Stimulated activated CD8-positive, alpha-beta memory T cell treated with anti-CD3 and anti-CD28 coated beads, Interleukin-7, amount 100 ng/mL, for 48 hours (primary cell): ENCODE measurements at places on chromosomes 5 and 9.

GRCh38 chr5:15431923-15432322 lies 68.1 kb upstream of the FBXL7 start:
- no peak for DNase-seq

DNA sequence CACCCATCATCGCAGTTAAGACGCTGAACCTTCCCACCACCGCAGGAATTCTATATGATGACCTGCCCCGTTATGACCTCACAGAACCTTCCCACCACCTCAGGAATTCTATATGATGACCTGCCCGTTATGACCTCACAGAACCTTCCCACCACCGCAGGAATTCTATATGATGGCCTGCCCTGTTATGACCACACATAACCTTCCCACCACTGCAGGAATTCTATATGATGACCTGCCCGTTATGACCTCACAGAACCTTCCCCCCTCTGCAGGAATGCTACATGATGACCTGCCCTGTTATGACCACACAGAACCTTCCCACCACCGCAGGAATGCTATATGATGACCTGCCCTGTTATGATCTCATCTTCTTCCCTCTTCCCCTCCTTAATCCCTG lies 64.3 kb downstream of the IRX1 start:
- DNase-seq, result no peak

GRCh38 chr5:172817664-172818063 lies 16.4 kb upstream of the ERGIC1 start:
- no peak for DNase-seq

DNA sequence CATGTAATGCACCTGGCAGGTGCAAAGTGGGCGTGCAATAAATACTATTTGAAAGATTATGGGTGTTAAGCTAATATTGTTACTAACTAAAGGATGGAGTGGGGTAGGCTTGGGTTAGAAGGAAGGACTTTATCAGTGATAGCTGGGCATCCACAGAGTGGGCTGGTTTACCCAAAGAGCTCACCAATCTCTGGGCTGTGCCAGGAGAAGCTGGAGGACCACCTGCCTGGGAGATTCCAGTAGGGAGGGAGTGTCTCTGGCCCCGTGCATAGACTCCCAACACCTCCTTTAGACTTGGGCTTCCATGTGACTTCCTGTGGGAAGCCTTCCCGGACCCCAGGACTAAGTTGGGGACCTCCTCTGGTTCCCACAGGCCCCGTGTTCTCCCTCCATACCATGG lies 5.6 kb upstream of the URM1 start:
- no peak for DNase-seq

DNA sequence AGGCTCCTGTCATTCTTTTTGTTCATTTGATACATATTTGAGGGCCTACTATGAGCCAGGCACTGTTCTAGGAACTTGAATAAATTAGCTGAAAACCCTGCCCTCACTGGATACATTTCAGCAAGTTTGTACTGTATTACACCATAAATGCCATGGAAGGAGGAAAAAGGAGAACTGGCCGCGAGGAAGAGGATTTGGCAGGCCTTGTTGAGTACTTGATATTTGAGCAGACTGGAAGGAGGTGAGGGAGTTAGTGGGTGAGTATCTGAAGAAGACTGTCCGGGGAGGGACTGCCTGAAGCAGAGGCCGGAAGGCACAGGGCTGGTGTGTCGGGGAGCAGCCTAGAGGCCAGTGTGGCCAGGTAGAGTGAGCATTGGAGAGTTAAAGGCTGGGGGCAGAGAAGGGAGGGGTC lies 4.5 kb downstream of the SNX30 start:
- no peak for DNase-seq

- no peak for DNase-seq
These were observed 17.5 kb downstream of the SPRY4 start for GRCh38 chr5:142307146-142307890.

DNA sequence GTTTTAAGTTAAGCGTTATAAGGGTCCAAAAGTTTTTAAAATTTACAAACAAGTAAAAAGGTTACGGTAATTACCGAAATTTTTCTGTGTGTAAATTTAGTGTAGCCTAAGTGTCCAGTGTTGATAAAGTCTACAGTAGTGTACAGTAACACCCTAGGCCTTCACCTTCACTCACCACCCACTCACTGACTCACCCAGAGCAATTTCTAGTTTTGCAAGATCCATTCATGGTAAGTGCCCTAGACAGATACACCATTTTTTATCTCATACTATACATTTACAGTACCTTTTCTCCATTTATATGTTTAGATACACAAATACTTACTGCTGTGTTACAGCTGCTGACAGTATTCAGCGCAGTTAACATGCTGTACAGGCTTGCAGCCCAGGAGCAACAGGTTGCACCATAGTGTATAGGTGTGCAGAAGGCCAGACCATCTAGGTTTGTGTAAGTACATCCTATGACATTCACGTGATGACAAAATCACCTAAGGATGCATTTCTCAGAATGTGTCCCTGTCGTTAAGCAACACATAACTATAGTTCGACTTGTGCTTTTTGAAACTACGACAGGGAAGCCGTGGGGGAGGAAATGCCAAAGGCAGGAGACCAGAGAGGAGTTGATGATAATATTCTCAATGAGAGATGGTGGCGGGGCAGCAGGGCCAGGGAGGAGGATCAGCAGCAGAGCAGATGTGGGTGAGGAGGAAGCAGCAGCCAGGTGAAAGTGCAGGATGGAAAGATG lies 48.6 kb downstream of the PSMB7 start:
- DNase-seq, result no peak

- no peak for DNase-seq
These were observed 90.1 kb upstream of the DMRT1 start for GRCh38 chr9:751137-752051.

GRCh38 chr9:126236273-126236672 lies 90.4 kb upstream of the MVB12B start:
- DNase-seq, result no peak

DNA sequence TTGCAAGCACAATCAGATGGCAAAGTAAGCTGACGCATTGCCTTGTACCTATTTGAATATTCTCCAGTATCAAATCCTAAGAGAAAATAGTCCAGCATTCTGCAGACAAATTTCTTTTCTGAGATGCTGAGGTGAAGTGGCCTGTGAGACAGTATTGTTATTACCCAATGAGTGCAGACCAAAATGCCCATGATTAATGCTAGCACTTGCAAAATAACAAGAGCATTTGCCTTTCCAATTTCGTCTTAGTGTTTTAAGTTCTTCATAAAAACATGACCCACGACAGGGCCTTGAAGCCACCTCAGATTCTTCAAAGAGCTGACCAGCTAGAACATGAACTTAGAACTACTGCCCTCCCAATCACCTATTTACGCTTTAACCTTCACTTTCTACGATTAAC lies 2.6 kb upstream of the IQGAP2 start:
- no peak for DNase-seq

- DNase-seq, result no peak
These were observed 9.7 kb upstream of the OBP2A start for GRCh38 chr9:135536216-135536615.

DNA sequence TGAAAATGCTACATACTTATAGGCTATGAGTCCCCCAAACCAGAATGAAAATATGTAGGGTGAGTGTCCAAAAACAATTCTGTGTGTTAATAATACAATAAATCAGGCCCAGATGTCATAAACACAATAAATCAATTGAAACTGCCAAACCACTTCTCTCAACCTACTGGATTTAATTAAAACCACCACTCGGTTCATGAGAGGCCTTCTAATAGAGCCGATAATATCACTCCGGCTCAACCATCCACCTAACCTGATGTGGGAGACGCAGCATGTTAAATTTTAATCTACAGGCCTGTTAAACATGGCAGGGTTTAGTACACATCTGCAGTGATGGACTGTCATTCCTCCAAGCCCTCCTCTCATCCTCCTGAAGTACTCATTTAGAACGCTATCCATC lies 734.5 kb upstream of the ZNF608 start:
- DNase-seq, result no peak

GRCh38 chr5:148791696-148792095 lies 34.7 kb upstream of the ADRB2 start:
- DNase-seq, result no peak

GRCh38 chr9:95587021-95587964 lies 70.5 kb upstream of the PTCH1 start:
- DNase-seq, result no peak

- DNase-seq, result no peak
These were observed 5.5 kb downstream of the FOXB2 start for GRCh38 chr9:77024776-77025545.

GRCh38 chr5:97097326-97098230 lies 44.8 kb downstream of the LIX1 start:
- DNase-seq, result no peak

- DNase-seq, result no peak
These were observed 19.8 kb upstream of the IFNK start for GRCh38 chr9:27504259-27504658.

GRCh38 chr5:125634216-125634835 lies 788.9 kb upstream of the GRAMD2B start:
- no peak for DNase-seq

DNA sequence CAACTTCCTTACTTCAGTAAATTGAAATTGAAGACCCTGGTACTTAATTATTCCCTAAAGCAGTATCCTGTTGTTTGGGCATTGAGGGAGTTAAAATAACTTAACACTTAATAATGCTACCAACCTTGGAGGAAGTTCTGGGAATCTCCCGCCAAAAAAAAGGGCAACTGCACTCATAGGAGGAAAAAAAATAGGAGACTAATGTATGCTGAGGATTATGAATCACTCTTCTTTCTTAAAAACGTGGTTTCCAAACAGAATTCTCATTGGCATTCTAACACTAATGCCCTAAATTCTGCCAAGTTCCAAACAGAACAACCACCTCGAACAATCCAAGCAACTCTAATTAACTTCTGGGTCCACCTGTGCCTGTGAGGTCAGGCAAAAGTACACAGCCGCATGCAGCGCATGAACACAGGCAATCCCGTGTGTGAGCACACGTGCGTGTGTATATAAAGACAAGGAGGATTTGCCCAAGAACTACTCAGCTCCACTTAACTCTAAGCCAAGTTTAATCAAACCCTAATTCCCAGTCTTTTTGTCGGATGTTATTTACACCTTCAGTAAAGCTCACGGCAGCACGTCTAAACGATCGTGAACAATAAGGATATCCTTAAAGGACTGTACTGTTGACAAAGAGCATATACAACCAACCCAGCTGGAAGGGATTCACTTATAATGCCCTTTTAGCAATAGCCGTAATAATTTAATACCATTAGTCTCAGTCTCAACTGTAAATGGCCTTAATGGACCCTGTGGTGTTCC lies 78.4 kb downstream of the EBF1 start:
- DNase-seq, result no peak

GRCh38 chr9:126614088-126614454 lies 343 bp downstream of the LMX1B start:
- DNase-seq, result no peak

- no peak for DNase-seq
These were observed 9.4 kb upstream of the GABRA6 start for GRCh38 chr5:161676103-161676502.

GRCh38 chr5:43302481-43302880 lies 10.7 kb downstream of the HMGCS1 start:
- DNase-seq, result no peak

GRCh38 chr5:102600964-102601363 lies 102.2 kb upstream of the SLCO6A1 start:
- DNase-seq, result no peak

DNA sequence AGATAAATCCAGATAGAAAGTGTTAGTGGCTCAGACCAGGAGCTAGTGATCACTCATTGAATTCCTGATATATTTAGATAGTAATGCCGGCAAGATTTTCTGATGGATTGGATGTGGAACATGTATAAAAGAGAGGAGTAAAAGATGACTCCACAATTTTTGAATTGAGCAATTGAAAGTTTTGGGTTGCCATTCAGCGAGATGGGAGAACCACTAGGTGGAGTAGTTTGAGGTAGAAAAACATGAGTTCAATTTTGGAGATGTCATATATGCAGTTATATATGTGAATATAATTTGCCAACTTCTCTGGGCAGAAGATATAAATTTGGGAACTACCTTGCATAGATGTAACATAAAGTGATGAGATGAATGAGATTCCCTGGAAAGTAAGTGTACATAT lies 502.5 kb upstream of the SEMA6A start:
- DNase-seq, result no peak

DNA sequence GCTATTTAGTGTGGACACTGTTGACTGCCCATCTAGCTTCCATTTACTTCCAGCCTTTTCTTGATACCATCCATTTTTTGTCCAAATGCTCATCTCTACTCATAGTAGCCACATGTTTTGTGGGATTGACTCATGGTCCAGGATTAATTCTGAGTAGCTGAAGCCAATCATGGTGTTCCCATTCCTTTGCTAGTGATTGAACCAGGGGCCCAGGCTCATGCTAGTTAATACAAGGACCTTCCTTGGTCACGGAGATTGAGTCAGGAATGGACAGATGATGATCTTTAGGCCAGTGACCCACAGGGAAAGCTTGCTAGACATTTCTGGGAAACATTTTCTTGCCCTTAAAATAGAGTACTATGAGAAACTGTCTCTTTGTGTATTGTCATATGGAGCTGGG lies 272.9 kb upstream of the RIOK2 start:
- DNase-seq, result no peak

DNA sequence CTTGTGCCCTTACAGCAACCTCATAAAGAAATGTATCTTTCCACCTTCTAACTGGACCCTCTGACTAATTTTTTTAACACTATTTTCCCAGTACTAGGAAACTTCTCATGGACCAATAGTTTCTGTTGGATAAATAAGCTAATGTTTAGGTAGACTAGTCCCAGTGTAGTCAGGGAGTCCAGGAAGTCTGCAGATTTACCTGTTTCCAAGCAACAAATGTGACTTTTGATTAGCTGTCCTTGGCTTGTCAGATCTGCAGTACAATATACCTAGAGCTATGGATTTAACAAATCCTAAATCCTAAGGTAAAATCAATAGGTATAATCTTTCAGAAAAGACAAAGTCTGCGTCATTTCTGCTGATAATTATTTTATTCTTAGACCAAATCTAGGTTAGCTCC lies 55.7 kb downstream of the FAM174A start:
- no peak for DNase-seq

DNA sequence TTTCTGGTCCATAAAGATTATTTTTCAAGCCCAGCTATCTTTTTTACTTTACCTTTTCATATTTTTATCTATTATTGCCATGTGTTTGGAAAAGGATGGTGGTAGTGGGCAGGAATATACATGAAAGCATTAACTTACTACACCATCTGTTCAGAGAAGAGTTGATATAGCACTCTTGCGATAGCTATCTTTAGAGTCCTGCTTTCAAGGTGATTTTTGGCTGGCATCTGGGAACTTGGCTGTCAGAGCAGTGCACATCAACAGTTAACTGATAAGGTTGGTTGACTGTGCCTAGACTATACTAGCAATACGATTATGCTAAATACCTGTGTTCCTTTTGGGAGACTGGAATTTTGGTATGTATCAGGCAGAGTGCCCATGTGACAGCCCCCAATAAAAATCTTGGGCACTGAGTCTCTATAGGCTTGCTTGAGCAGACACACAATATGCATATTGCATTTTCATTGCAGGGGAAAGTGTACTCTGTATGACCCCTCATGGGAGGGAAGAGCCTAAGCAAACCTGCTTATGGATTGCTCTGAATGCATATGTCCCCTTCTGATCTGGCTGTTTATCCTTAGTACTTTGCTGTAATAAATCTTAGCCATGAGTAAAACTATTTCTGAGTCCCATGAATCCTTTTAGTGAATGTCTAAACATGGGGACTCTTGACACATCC lies 227.6 kb upstream of the C9orf72 start:
- DNase-seq, result no peak

- no peak for DNase-seq
These were observed 109.7 kb upstream of the IER5L start for GRCh38 chr9:129287619-129288305.

GRCh38 chr5:33984671-33985124 lies at the start of gene SLC45A2:
SLC45A2 (minus strand) TSS chr5:33984693; CDS start chr5:33984583, 110 bp downstream.
- DNase-seq, result no peak

GRCh38 chr5:166948679-166949078 lies 1342.8 kb upstream of the WWC1 start:
- DNase-seq, result no peak
